ENCODE measurements at places on chromosomes 6 and 20.

- no peak for DNase-seq
Measured at GRCh38 chr20:12762725-12763124, 246.0 kb upstream of the SPTLC3 start.

DNA sequence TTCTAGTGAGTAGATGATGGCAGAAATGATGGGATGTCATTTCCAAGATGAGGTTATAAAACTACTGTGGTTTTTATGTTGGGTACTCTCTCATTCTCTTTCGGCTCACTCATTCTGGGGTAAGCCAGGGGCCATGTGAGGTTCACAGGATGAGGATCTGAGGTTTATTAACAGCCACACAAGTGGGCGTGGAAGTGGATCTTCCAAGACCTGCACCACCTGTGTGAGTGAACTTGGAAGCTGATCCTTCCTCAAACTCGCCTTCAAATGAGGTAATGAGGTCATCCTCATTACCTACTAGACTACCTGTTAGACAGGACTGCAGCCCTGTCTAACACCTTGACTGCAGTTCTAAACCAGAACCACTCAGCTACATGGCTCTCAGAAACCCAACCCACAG is 45.1 kb upstream of the TAGAP start:
- DNase-seq = no peak

DNA sequence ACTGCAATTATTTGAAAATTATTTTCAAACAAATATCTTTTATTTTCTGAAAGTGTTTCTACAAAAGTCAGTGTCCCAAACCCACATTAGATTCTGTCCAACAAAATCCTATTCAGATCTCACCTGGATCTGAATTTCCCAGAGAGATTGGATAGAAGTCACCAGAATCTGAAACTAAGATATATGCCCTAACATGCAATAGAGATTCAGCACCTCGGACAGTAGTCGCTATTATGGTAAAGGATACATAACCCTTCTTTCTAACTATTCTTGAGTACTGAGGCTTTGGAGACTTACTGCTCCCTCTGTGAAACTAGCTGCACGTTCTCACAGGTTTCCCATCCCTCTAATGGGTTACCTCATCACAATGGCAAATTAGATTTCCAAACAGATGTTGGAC is 151.4 kb downstream of the ID4 start:
- DNase-seq = no peak

DNA sequence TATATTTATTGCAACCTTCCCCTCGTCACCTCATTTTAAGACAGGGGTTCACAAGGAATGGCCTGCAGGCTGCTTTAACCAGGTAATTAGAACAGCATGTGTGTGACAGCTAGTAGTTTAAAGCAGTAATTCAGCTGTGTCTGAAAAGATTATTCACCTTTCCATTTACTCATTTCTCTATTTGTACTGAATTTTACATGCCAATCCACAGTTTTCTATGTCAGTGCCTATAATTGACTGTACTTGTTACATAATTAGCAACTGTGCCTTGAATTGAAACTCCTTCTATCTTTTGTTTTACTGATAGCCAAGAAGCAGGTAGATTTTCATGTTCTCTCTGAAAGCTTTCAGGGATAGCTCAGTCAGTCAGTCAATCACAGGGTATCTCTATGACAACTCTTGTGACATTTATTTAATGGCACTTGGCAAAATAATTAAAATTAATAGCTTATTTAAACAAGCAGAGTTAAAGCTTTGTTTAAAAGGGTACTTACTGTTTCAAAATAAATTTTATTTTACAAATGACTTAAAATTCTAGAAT is 214.0 kb downstream of the ZFAND3 start:
- DNase-seq = no peak

- DNase-seq = no peak
Measured at GRCh38 chr20:52889225-52889624, 82.9 kb upstream of the TSHZ2 start.

DNA sequence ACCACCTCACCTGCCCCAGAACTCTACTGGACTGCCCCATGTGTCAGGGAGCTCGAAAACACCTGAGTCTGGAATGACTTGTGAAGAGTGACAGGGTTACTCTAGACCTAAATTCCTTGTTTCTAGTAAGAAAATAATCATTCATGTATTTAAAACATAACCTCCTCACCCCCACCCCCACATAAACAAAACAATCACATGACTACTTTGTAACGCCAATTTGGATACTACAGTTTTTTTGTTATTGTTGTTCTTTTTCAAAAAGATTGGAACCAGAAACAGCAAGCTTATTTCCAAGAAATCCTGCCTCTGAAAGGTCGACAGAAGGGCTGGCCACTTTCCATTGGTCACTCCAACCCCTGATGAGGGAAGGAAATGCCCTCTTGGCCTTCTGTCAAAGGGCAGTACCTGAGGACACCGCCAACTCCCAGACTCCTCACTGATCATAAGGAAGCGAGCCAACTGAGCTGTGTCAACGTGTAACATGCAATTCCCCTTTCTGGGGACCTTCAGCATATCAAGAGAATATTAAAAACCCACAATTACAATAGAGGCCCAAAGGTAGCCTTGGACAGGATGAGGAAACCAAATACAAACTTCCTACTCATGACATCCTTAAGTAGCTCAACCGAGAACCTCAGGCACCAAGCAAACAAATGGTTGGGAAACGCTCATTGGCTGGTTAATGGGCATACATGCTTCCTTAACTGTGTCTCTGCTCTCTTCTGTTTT is 2.6 kb downstream of the MCUR1 start:
- no peak for DNase-seq

DNA sequence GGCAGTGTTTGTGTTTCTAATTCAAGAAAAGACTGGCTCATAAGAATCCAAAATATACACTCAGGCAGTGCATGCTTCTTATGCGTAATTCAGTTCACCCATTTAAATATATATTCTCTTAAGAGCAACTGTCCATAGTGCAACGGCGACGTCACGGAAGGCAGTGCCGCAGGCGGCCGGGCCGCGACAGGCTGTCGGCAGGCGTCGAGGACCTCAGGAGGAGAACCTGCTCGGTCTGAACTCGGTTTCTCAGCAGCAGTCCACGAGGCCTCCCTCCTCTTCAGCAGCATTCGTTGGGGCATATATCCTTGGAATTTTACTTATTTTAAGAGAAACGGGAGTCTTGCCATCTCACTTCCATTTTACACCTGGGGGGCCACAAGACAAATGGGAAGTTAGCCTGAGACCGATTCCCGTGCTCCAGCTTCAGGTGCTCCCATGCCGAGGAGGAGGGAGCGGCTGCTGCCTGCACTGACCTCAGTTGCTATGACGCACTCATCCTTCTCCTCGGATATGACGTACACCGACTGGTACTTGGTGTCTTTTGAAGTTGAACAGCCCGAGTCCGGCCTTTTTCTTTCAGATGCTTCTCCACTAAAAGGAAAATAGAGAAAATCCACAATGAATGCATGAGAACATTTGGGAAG is 8.2 kb downstream of the DLL1 start:
- DNase-seq = no peak

DNA sequence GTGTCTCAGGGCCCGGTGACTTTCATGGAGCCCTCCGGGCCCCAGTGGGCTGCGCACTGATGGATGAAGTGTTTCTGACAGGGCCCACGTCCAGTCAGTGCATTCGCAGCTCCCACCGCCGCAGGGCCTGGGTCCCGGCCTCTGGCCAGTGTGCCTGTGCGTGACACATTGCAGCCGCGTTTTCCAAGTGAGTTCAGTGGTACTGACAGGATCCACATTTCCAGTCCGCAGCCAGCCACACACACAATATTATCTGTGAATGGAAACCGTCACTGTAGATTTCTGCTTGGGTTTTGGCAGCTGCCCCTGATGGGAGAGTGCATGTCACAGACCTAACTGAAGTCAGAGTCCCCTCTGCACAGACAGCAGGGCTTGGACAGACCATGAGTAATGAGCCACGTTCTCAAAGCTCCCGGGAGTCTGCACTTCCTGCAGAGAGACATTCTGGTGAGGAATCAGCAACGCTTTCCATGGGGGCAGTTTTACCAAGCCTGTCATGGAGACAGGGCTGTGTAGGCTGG is 171.4 kb downstream of the MYLK4 start:
- no peak for DNase-seq

- no peak for DNase-seq
Measured at GRCh38 chr20:24580855-24581254, 111.4 kb downstream of the SYNDIG1 start.

GRCh38 chr6:108309844-108310243 is 15.0 kb downstream of the AFG1L start:
- DNase-seq = no peak

DNA sequence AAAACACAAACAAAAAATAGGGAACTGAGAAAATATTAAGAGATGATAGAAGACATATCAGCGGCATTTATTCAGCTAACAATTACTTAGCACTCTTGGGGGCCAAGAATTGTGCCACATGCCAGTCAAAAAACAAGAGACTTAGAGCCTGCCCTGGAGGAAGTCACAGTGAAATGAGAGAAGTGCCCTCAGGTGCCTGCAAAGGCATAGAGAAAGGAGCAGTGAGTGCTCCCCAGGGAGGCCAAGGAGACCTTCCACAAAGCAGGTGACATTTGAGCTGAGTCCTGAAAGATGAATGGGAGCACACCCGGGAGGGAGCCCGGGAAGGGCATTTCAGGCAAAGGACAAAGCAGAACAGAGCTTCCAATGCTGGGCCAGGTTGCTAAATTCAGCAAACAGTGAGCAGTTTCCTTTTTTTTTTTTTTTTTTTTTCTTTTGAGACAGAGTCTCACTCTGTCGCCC is 184.7 kb upstream of the JARID2 start:
- DNase-seq = no peak

GRCh38 chr20:59569305-59569704 is 35.0 kb upstream of the PHACTR3 start:
- no peak for DNase-seq

- DNase-seq = no peak
Measured at GRCh38 chr6:157269261-157269794, 54.0 kb downstream of the TMEM242 start.
